Stimulated activated CD4-positive, alpha-beta T cell treated with anti-CD3 and anti-CD28 coated beads, Interleukin-1b, Interleukin-23, amount 100 ng/mL, for 48 hours (primary cell): ENCODE measurements at places on chromosomes 3 and 15.
A peak's percentile ranks its signal among the peaks of the same experiment; 100 is the strongest.

DNA sequence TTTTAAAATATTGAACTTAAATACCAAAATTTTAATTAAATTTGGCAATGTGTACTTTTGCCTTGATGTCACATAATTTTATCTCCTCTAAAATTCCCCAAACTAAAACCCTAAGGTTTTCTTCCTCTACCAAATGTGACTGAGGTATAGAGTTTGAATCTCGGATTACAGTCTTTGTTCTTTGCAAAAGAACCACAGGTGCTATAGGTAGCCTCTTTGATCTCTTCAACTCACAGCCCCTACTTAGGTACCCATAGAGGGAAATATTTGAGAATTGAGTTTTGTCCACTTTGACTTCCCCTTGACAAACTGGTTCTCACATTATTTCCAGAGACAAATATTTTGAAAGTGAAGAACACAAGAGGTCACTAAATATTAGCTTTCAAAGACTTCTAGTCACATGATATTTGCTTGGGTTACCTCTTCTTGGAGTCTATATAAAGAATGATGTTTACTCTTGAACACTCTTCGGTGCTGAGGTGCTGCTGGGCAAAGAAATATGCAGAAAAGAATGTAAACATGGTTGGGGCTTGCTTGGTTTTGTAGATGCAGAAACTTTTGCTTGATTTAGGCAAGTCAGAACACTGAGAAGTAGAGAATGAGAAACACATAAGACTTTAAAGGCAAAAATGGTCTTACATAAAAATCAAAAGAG is 120.8 kb upstream of the MCTP2 start:
- no peak for DNase-seq

GRCh38 chr3:107683447-107683846 is 160.7 kb downstream of the BBX start:
- no peak for DNase-seq

- no peak for DNase-seq
These were observed 111.3 kb downstream of the DCLK3 start for GRCh38 chr3:36653095-36653494.

- no peak for DNase-seq
These were observed at the start of gene ADAMTS9 for GRCh38 chr3:64687781-64688604. ADAMTS9 (minus strand) TSS chr3:64688000; CDS start chr3:64687657, 343 bp downstream.

DNA sequence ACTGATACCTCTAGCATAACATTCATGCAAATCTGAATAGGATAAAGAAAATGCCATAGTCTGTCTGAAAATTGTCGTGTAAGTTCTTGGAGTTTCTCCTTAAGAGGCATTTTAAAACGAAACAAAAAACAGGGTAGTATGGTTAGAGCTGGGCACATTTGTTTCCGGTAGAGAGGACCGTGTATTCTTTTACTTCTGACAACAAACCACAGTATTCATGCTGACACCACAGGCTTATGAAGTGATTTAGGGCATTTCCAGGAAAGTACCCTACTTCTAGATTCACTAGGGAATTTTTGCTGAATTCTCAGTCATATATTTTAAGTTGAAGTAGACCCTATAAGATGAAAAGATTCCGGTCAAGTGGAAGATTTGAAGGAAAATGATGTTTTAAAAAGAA is 541.3 kb downstream of the UNC13C start:
- no peak for DNase-seq

DNA sequence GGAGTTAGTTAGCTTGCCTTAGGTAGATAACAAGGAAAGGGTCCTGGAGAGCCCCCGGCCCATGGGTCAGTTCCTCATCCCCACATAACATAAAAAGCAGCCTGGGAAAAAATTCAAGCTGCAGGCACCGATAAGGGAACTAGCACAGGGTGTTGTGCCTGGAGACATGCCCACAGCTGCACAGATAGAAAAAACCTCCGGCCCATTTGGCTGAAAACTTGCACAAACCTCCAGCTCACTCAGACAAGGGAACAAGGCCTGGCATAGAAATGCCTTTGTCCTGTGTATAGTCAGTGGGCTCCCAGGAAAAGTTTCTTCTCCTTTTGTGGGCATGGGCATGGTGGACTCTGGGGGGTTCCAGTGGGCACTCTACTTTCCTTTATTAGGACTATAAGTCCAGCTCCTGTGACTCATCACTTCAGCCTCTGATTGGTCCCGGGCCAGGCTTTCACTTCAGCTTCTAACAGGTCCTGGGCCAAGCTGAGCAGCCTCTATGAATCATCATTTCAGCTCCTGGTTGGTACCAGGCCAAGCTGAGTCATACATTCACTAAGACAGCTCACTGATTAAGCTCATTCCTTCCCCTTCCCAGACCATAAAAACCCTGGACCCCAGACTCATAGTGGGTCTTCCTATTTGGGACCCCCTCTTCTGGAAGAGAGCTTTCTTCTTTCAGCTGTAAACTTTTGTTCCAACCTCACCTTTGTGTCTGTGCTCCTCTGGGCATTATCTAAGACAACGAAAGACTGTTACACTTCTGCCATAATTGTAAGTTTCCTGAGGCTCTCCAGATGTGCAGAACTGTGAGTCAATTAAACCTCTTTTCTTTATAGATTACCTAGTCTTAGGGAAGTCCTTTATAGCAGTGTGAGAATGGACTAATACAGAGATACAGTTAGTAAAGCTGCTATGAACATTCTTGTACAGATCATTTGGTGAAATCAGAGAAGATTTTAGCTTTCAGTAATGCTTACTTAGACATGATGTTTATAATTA is 348.0 kb upstream of the DPPA4 start:
- no peak for DNase-seq

- DNase-seq: no peak
These were observed 112.5 kb downstream of the FOXB1 start for GRCh38 chr15:60116456-60117089.

GRCh38 chr3:53545310-53545995 is 51.0 kb downstream of the CACNA1D start:
- DNase-seq: no peak

DNA sequence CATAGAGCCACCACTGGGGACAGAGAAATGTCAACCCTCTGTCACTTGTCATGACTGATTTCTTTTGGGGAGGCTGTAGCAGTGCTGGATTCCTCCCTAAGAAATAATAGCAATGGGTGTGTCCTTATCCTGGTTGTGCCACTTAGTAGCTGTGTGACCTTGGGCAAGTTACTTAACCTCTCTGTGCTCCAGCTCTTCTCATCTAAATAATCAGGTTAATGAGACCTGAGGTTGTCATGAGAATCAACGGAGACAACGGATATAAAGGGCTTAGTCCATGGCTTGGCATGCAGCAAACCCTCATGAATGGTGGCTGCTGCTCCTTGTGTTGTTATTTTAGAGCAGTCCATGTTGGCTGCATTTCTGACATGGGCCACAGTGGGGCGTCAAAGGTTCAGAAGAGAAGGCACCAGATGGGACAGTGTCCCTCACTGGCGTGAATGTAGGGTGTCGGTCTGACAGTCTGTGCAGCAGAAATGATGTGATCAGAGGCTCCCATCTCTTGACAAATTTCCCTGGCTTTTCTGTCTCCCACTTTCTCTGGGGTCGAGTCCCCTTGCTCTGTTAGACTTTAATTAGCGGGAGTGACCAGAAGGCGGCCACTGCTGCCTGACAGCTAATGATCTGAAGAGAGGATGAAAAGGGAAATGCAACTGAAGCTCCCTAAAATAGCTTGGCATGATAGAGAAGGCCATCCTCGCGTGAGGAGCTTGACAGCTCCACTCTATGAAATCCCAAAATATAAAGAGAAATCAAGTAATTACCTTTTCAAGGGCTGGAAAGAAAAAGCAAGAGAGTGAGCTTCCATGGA is 209.4 kb downstream of the CADPS start:
- DNase-seq: peak; percentile 11

- DNase-seq: no peak
These were observed 350.8 kb upstream of the ZNF385D start for GRCh38 chr3:22101811-22102210.

DNA sequence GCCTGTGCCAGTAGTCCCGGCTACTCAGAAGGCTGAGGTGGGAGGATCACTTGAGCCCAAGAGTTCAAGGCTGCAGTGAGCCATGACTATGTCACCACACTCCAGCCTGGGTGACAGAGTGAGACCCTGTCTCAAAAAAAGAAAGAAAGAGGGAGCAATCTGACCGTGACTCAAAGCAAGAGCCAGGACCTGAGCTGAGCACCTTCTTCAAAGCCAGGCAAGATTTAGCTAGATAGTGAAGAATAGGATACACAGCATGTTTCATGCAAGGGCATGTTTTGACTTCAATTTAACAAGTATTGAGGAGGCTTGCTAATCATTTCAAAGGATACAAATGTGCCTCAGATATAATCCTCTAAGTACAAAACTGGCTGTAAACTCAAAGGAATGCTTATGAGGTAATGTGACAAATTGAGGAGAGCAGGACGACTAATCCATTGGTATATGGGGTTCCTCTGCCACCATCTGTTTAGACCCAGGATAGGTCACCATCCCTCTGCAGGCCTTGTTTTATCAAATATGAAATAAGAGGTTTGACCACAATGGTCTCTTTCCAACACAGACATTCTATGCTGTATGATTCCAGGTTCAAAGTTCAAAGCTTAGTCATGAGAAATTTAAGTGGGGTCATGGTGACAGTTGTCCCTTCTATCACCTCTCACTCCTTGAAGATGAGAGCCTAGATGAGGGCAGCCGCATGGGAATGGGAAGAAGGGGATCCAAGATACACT is 33.2 kb downstream of the RAB27A start:
- DNase-seq: peak; percentile 30

DNA sequence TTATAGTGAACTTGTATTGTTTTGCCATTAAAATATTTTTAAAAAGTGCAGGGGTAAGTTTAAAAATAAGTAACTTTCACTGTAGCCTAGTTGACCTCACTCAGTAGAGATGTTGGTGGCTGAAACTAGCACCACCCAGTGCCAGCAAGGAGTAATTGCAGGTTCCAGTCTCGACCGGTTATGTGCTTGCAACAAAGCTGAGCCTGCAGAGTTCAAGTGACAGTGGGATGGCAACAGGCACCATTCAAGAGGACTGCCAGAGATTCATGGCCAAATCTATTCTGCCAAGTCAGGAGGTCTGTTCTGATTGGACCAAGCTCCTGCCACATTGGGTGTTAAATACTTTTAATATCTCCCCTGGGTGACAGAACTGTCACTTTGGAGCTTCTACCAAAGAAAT is 2.7 kb downstream of the ADAMTS7 start:
- DNase-seq: peak; percentile 28

DNA sequence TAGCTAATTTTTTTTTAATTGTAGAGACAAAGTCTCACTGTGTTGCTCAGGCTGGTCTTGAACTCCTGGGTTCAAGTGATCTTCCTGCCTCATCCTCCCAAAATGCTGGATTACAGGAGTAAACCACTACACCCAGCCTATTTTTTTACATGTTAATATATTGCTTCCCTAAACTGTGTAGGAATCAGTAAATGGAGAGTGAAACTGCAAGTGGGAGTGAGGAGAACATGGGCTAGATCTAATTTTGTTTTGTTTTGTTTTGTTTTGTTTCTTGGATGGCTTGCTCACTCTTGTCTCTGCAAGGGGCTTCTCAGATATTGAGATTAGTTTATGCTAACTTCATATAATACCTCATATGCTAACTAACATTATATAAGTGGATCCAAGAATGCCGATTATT is 31.5 kb downstream of the PARP15 start:
- DNase-seq: no peak

DNA sequence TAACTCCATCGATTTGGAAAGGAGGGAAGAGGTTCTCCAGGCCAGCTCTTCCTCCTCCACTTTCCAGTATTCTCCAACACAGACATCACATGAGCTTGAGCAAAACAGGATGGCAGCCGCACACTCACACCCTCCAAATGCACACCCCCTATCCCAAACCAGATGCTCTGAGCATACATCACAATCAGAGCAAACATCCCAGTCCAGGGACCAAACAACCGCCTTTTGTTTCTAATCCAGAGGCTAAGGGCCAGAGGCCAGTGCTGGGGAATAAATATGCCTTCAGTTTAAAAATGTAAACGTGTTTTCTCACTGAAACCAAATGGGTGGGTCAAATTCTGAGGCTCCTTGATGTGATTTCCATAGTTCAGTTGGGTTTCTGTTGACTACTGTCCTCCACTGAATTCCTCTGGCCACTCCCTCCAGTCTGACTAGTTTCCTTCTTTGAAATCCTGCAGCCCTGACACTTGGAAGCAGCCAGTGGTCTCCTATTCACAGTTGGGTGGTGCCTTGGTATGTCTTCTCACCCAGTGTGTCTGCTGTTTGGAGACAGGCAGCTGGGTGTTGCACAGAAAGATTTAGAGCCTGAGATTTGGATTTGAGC is 19.2 kb upstream of the MFGE8 start:
- DNase-seq: no peak

DNA sequence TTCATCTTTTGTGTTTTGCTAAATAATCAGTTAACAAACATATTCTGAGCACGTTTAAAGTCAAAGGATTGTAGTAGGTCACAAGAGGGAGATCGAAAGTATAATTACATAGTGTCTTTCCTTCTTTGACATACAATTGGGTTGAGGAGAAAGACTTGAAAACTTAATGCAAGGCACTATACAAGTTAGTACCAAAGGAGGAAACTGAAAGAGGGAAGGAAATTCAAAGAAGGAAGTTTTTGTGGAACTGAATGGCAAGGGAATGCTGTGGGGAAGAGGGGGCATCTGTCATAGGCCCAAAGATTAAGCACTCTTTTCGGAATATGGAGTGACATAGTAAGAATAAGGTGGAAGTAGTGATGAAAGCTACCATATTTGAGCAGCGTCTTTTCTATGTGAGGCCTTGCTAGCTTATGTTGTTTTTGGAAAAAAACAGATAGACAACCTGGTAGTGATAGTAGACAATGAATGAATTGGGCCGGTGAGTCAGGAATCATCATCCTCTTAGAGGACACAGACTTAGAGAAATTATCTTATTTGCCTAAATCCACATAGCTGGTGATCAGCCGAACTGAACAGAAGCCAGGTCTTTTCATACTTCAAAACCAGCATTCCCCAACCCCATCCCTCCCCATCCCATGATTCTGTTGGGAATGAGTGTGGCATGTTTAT is 10.2 kb downstream of the MBNL1 start:
- DNase-seq: no peak

GRCh38 chr3:129577366-129577765 is 29.1 kb downstream of the PLXND1 start:
- no peak for DNase-seq

GRCh38 chr3:98457543-98457942 is 5.5 kb upstream of the OR5K1 start:
- no peak for DNase-seq

GRCh38 chr3:186193534-186194450 is 84.9 kb upstream of the ETV5 start:
- no peak for DNase-seq

DNA sequence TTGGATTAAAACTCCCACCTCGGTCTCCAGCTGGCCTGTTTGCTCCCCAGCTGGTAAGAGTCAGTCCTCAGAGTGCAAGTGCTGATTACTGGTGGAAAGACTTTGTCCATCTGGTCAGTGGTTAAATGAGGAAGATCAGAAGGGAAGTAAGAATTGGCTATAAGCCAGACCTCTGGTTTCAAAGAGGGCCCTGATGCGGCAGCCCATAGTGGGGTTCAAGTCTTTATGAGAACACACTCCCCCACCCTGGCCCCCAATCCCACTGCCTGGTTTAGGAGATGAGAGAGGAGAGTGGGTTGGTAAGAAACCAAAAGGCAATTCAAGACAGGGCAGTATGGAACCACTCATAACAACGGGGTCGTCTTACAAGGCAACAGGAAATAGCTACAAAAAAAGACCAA is 65.0 kb downstream of the FRMD4B start:
- no peak for DNase-seq
